ENCODE measurements at places on chromosomes 6 and 20.

- no peak for DNase-seq
Measured at GRCh38 chr20:37570419-37570818, 42.7 kb upstream of the BLCAP start.

- DNase-seq: no peak
Measured at GRCh38 chr20:32515631-32516101, 69.5 kb downstream of the NOL4L start.

- no peak for DNase-seq
Measured at GRCh38 chr20:24363031-24363430, 106.4 kb upstream of the SYNDIG1 start.

GRCh38 chr20:62843656-62844055 lies 18.0 kb downstream of the TCFL5 start:
- DNase-seq: no peak

- no peak for DNase-seq
Measured at GRCh38 chr6:131065112-131065823, 2.2 kb upstream of the EPB41L2 start.

- DNase-seq: no peak
Measured at GRCh38 chr6:3236005-3236404, 8.6 kb upstream of the TUBB2B start.

DNA sequence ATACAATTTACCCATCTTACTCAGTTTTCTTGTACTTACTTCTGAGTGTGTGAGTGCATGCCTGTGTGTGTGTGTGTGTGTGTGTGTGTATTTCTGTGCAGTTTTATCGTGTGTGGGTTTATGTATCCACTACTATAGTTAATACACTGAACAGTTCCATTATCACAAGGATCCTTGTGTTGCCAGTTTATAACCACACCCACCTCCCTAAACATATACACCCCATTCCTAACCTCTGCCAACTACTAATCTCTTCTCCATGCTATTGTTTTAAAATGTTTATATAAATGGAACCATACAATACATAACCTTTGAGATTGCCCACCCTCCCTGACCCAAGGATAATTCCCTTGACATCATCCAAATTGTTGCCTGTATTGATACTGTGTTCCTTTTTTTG lies 18.7 kb downstream of the POFUT1 start:
- DNase-seq: no peak

- no peak for DNase-seq
Measured at GRCh38 chr6:15137086-15137485, 108.8 kb upstream of the JARID2 start.

- no peak for DNase-seq
Measured at GRCh38 chr6:25746968-25747367, 7.6 kb upstream of the SLC17A4 start.

DNA sequence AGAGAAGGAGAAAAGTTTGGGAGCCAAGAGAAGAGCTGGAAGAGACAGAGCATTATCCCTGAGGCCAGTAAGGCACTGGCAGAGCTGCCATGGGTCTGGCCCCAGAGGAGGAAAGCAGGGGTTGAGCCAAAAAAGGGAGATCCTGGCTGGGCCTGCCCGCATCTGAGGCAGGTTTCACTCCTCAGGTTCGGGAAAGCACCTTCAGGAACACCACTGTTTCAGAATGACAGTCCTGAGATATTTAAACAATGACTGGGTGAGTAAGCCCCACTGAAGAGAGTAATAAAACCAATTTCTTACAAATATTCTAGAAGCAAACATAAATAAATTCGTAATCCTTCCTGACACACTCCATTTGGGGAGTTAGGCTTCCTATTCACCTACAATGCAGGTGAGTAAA lies 152.2 kb downstream of the BACH2 start:
- no peak for DNase-seq

GRCh38 chr6:92479831-92480230 lies 939.5 kb downstream of the EPHA7 start:
- no peak for DNase-seq

DNA sequence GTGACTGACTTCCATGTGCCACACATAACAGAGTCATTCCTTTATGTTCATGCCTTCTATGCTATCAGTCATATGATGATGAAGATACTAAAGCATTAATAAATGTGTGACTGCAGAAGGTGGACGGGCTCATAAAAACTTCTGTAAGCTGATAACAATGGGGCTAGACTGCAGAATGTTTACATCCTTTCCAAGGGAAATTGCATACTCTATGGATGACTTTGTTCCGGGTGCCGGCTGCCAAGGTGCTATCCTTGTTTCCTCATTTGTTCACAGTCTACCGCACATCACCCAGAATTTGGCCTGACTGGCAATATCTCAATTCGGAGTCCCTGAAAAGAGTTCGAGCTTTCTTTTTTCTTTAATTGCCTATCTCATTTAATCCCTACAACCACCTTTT lies 85.0 kb downstream of the HUS1B start:
- DNase-seq: no peak

DNA sequence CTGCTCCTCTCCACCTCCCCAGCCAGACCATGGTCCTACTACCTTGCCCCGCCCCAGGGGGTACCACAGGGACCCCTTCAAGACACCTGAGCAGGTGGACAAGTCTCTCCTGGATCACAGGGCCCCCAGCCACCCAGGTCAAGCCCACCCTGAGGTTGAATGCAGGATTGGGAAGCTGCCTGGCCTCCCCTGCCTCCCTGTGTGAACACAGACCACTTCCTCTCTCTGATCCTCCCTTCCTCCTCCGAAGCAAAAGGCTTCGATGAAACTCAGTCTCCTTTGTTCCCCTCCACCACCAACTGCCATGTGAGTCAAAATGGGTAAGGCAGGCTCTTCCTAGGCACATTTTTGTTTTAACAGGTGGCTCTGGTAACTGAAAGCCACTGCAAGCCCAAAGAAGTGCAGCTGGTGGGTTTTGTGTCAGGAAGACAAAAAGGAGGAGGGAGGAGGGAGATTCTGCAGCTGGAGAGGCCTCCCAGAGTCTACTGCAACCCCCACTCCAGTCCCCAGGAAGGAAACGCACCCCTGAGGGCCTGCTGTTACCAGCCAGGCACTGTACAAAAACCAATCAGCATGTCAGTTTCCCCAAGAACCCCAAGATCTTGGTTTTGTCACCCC lies 5.4 kb downstream of the ADA start:
- no peak for DNase-seq

GRCh38 chr6:122696079-122696478 lies 83.4 kb upstream of the FABP7 start:
- no peak for DNase-seq

- no peak for DNase-seq
Measured at GRCh38 chr20:62686869-62687830, 21.5 kb upstream of the NTSR1 start.

DNA sequence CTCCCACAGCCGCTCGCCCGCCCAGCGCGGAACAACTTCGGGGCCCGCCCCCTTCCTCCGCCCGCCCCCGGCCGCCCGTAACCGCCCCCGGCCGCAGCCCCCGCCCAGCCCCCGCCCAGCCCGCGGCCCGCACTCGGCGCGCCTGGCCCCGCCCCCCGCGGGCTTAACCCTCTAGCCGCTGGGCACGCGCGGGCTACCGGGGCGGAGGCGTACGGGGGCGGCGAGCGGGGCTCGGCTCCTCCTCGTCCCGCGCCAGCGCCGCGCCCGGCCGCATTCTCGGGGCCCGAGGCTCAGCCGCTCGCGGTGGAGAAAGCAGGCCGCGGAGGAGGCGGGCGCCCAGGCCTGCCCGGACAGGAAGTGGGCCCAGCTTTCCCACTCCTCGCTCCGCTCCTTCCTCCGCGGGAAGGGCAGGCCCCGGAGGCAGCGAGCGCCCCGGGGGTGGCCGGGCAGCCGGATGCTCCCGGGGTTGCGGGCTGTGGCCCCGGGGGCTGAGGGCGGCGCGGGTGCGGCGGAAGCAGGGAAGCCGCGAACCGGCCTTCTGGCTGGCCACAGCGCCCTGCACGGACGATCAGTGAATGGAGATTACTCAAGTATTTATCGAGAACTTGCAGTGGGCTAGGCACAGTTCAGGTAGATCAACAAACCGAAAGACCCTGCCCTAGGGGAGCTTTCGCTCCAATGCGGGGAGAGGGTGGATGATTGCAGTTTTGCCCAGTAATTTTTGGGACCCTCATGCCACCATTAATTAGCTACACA lies at the start of gene TRAM2:
Gene TRAM2, minus strand, starts transcription at position 39 of the 756 bp plus-strand sequence. CDS start 145 bp downstream, outside the sequence.
- DNase-seq: peak; percentile 78

DNA sequence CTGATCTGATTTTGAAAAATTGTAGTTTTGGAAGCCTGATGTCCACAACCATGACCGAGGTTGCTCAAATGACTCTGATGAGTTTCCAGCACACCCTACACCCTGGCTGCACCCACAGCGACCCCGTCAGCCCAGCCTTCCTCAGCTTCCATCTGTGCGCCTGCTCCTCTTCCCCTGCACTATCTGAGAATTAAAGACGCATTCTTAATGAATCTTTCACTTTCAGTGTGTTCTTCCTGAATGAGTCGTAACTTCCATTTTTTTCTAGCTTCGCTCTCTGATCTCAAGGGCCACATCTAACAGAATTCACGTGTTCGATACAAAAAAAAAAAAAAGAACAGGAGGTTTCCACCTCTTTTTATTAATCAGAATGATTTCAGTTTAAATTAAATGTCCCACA lies 21.3 kb upstream of the RREB1 start:
- no peak for DNase-seq

- no peak for DNase-seq
Measured at GRCh38 chr20:61761453-61762166, 304.1 kb downstream of the TAF4 start.

DNA sequence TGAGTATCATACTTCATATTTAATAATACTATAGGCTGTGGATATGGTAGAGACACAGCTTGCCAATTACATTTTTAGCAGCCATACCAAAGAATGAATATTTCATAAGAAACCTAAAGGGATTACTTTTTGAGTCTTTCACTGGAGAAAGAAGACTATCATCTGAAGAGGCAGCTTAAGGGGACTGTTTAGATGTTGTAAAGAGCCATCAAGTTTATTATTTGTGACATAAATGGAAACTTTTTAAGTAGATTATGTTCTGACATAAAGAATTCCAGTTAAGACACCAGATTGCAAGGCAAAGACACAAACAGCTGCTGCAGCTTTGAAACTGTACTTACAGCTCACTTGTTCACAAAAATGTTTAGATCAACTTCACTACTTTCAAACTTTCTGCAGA lies 429.4 kb downstream of the TFAP2A start:
- DNase-seq: no peak

- no peak for DNase-seq
Measured at GRCh38 chr6:5569491-5569890, 308.2 kb downstream of the FARS2 start.

DNA sequence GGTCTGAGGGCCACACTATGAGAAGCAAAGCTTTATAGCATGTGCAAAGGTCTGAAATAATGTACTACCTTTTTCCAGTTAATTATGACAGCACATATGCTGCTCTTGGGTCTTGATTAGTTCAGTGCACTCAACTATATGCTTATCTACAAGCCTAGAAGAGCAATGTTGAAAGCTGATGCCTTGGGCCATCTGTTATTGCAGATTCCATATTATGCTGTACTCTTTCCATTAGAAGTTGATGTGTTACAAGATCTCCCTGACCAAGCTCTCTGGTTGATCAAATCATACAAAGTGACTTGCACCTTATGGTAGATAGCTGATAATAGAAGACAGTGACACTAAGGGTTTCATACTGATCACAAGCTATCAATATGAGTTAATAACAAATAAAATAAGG lies 327.3 kb downstream of the FRK start:
- DNase-seq: no peak

- DNase-seq: no peak
Measured at GRCh38 chr20:19746396-19746795, 11.7 kb upstream of the RIN2 start.

- DNase-seq: no peak
Measured at GRCh38 chr6:80676386-80676785, 569.9 kb downstream of the BCKDHB start.

DNA sequence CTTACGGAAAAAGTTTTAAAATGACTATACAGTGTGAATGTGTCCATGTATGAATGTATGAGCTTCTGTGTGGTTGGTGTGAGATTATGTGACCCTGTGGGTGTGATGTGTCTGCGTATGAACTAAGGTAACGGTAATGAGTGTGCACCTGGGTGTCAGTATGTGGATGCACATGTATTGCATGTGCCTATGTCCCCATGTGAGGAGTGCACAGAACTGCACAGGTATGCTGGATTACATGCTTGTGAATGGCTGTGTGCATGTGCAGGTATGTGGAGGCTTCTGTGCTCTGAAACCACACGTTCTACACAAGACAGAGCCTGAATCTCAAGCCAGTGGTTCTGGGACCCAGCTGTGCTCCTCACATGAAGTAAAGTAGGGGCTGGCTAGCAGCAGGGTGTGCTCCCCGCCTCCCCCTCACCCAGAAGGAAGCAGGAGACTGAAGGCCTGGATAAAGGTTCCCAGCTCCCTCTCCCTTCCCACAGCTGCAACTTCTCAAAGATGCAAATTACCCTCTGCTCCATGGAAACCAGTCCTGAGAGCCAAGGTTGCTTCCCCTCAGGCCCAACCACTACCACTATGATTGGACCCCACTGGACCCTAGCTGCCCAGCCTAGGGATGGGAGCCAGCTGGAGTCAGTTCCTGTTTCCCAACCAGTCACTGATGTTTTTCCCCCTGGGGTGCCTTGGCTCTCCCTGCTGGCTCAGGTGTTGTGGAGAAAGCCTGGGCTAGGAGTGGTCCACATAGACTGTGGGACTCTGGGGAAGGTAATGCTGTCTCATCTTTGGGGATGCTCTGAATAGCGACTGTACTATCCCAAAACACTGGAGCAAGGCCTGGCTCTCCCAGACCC lies 24.8 kb upstream of the SPDEF start:
- no peak for DNase-seq

DNA sequence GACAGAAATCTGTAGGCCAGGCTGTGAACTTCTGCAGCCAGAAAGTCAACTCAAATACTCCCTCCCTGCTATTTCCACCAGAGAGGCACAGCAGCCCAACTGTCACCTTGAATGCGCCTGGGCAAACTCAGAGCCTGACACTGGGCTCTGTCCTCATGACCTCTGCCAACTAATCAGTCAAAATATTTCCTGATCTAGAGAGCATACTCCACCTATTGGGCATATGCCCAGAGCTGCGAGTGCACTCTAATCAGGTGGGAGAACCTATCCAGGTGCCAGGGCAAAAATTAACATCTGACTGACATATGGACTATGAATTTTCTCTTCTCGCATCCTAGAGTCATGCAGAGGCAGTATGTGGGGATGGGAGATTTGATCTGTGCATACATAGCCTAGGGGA lies 406.3 kb upstream of the RUNX2 start:
- no peak for DNase-seq

- DNase-seq: no peak
Measured at GRCh38 chr6:140966676-140967075, 1166.0 kb upstream of the GJE1 start.

GRCh38 chr20:54560357-54560756 lies 85.0 kb downstream of the DOK5 start:
- no peak for DNase-seq

- DNase-seq: no peak
Measured at GRCh38 chr6:30939473-30939872, 1.3 kb upstream of the MUCL3 start.

GRCh38 chr20:32536851-32537656 lies 48.1 kb downstream of the NOL4L start:
- DNase-seq: peak; percentile 58
